ENCODE measurements at places on chromosomes 1 and 21.

DNA sequence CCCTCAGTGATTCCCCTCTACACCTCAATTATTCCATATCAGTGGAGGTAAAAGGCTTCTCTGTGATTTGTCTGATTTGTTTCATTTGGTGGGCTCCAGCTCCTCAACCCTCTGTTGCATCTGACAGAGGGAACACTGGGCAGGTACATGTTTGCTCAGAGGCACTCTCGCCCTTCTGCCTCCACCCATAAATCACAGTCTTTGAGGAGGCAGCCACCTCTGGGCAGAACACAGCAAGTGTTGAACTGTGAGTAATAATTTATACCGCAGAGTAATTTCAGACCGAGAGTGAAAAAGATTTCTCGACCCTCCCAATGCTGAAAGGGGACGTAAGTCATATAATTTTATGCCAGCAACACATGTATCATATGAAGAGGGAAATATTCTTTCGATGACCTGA lies 330.1 kb upstream of the PBX1 start:
- DNase-seq = no peak

DNA sequence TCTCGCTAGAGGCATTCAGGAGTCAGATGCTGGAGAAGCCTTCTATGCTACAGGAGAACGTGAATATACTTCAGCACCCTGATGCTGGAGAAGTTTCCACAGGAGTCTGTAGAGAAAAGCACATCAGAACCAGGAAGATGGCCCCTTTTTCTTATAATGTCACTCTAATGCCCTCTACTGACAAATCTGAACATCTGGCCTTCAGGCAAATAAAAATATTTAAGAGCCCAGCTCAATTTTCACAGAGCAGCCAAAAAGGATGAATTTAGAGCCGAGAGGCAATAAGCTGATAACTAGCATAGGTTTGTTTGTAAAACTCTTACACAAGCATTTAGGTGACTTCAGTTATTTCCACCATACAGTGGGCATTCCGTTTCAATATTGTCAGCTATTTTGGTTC lies 3.8 kb upstream of the RRP15 start:
- no peak for DNase-seq

GRCh38 chr1:202018468-202019234 lies 8.3 kb downstream of the ELF3 start:
- DNase-seq = no peak

DNA sequence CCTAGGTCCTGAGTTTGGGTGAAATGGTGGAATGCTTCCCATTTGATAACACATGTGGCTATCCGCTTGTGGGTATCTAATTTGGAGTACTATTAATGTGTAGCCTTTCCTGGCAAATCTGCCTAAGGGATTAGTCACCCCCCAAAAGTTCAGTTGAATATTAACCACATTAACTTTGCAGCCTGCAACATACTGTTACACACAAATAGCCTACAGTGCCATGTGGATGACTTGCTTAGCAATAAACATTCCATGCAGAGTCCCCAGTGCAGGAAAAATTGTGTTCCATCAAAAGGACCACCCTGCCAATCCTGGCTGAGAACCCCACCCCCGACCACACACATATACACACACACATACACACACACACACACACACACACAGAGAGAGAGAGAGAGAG lies 303.3 kb upstream of the ESRRG start:
- no peak for DNase-seq

DNA sequence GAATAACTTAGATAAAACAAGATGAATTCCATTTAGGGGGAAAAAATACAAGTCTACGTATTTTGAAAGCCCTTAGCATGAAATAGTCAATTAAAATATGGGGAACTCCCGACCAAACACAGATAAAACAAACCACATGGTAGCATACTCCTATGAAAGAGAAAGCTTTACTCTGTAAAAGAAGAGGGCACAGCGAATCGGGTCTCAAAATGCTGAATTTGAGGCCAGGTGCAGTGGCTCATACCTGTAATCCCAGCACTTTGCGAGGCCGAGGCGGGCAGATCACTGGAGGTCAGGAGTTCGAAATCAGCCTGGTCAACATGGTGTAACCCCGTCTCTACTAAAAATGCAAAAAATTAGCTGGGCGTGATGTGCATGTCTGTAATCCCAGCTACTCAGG lies 116.9 kb upstream of the TIAM1 start:
- no peak for DNase-seq

GRCh38 chr1:115911294-115911693 lies 65.0 kb upstream of the SLC22A15 start:
- DNase-seq = no peak

DNA sequence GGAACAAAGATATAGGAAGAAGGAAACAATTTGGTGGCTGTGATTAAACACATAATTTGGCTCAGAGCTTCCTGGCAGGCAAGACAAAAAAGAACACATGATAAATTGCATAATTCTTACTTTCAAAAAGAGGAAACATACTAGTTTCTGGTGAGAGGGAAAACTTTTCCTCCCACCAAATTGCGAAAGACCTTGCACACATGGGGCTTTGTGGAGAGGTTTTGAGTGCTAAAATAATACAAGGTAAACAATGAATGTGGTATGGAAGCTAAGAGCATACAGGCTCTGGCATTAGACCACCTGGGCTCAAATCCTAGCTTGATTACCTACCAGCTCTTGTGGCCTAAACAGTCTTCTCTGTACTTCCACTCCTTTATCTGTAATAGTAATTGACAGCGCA lies 140.2 kb upstream of the HOOK1 start:
- DNase-seq = no peak

DNA sequence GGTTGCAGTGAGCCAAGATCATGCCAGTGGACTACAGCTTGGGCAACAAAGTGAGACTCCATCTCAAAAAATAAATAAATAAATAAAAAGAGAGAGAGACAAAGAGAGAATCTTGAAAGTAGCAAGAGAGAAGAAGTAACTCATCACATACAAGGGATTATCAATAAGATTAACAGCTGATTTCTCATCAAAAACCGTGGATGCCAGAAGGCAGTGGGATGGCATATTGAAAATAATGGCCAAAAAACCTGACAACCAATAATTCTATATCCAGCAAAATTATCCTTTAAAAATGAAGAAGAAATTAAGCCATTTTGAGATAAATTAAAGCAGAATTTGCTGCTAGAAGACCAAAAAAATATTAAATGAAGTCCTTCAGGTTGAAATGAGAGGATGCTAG lies 35.7 kb downstream of the KLHDC7A start:
- DNase-seq = no peak

GRCh38 chr1:31694964-31695313 lies 8.9 kb downstream of the COL16A1 start:
- no peak for DNase-seq

DNA sequence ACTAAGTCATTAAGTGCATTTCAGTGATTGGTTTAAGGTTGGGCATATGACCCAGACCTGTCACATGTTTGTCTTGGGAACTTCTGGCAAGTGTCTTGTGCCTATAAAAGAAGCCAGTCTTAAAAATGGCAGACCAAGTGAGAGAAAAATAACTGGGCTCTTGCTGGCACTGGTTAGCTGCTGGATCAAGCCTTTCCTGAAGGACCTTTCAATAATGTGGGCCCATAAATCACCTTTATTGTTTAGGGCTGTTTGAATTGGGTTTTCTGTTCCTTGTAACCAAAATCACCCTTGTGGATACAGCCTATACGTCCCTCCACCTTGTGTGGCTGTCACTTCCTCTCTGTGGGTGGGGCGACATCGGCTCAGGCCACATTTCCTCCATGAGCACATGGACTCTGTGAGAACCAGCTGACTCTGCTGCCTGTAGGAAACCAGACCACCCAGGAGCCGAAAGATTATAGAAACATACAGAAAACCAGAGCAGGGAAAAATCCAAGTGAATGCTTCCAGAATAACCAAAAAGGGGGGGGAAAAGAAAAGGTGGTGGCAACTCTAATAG lies 25.6 kb upstream of the WNT4 start:
- no peak for DNase-seq

DNA sequence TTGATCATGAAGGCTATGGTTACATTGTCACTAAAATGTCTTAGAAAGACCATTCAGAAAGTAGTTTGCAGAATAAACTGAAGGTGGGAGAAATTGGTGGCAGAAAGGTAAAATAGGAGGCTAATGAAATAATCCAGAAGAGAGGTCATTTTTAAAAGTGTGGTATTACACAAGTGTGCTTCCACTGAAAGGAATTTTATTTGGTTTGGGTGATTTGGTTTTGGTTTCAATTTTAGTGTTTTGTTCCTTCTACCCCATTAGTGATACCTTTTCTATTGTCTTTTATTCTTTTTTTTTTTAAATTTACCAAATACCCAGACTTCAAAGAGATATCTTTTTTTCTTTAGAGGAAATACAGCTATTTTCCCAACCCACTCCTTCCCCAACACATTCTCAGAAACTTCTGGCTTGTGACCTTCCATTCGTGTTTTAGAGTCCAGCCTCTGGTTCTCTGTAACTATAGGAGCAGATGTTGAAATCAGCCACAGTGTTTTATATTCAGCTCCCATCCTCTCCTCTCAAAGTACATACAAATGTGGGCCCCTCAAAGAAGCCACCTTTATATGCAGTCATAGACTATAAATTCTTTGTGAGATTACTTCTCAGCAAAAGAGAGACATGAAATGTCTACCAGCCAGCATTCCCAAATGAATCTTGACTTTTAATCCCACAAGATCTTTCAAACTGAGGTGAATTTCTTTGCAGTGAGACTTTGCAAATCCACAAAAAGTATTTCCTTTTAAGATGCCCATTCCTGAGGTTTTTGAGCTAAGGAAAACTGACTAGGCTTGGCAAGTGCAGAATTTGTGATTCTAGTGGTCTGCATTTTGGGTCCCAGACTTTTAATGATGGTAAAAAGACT lies 42.0 kb upstream of the PALMD start:
- DNase-seq = no peak

DNA sequence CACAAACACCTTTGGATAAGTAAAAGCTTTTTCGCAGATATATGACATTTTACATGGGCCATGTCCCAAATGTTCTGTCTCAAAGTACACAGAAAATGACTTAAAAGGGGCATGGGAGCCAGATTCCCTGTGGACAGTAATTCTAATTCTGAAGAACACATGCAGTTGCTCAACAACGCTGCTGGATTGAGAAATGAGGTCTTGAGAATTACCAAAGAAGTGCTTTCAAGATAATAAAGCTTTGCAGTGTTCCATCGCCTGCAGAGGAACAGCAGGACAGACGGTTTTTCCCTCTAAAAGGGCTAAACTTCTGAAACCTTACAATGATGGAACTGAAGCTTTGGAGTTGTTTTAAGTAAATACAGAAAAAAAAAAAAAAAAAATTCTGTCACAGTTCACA lies 55.3 kb upstream of the HSPA13 start:
- no peak for DNase-seq

- no peak for DNase-seq
These were observed 26.8 kb upstream of the LRIF1 start for GRCh38 chr1:110990541-110990940.
